RWPE2 (cell line): ENCODE measurements at places on chromosomes 1 and 21.

GRCh38 chr1:224730540-224730939 is 114.4 kb downstream of the CNIH3 start:
- no peak for DNase-seq

GRCh38 chr1:173328961-173329360 is 121.8 kb upstream of the TNFSF4 start:
- DNase-seq, result no peak

DNA sequence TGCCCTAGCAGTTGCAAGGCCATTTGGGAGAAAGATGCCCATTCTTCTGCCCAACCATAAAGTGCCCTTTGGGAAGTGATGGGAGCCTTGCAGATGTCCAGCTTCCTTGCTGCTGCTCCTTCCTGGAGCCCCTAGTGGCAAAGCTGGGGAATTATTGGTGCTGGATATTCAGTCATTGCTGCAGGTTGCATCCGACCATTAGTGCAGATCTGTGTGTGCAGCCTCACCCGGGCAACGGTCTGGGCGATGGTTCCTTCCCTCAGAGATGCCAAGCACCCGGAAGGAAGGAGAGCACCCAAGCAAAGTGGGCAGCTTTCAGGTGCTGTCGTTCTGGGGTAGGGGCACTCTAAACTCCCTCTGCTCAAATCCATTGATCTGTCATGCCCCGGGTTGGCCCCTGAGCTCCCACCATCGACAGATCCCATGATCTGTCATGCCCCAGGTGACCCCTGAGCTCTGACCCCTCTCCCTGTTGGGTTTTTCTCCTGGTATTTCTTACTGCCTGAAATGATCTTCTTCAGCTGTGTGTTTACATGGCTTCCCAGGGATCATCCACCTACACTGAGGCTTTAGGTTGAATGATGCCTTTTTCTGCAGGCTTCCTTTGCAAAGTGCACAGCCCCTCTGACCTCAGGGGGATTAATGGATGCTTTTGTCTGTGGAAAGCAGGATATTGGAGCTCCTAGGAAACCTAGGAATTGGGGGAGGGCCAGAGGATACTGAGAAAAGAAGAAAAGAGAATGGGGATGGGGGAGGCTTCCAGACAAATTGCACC is 467.5 kb downstream of the PTPRU start:
- no peak for DNase-seq

DNA sequence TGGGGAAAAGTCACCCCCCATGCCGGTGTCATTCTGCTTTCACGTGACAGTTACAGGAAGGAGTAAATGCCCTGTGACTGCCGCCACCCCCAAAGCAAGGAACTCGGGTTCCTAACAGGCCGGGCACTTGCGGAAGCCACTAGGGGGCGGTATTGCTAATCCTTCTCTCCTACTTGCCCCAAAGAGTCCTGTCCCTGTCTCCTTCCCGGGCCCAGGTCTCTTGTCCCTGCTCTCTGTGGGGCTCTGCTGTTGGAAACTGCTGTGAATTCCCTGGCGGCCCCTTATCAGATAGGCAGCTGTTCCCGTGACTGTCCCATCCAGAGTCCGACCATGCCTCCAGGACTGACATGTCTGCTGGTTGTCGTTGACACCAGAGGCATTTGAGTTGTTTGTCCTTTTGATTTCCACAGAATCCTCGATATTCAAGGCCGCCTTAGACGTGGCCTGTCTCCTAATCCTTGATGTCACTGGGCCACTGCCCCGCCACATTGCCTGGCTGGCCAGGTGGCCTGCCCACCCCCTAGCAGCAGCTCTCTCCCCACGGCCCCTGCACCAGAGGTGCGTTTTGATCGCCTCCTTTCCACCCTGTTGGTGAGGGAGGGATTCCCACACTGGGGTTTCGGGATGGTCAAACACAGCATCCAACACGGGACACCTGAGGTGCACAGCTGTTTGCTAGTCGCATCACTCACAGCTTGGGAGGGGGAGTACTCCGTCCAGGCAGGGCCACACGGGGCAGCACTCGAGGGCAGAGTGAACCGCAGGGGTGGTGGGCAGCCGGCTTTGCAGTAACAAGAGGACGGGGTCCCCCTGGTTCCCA is 37.3 kb downstream of the CHAF1B start:
- DNase-seq, result no peak

GRCh38 chr1:184567009-184567408 is 180.2 kb downstream of the C1orf21 start:
- no peak for DNase-seq

- DNase-seq, result no peak
These were observed 422.7 kb downstream of the MATN1 start for GRCh38 chr1:30300669-30301068.

DNA sequence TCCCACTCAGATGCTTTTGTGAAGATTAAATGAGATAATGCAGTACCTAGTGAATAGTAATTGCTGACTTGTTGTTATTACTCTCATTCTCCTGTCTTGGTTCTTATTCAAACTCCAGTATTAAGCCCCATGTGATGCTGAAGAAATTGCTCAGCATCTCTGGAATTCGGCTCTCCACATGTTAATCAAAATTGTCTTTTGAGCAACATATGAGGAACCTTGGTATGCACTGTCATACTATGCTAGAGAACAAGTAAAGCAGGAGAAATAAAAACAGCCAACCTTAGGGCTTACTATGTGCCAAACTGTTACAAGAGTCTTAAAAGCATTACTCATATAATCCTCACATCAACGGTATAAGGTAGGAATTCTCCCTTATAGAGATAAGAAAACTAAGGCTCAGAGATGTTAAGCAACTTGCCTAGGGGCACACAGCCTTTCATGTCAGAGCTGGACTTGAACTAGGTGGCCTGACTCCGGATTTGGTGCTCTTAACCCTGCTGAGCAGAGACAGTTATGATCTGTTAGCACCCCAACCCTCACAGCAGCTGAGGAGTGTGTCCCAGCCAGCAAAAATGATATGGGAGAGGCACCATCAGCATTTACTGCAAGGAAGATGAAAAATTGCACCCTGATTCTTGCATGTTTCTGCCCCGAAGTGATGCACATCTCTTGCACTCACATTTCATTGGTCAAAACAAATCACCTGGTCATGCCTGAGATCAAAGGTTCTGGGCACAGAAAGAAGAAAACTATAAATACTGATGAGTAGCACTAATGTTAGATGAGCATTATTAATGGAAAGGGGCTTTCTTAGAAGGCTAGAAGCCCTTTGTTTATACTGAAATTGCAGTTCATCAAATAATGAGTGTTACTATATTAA is 102.3 kb downstream of the OMA1 start:
- no peak for DNase-seq

DNA sequence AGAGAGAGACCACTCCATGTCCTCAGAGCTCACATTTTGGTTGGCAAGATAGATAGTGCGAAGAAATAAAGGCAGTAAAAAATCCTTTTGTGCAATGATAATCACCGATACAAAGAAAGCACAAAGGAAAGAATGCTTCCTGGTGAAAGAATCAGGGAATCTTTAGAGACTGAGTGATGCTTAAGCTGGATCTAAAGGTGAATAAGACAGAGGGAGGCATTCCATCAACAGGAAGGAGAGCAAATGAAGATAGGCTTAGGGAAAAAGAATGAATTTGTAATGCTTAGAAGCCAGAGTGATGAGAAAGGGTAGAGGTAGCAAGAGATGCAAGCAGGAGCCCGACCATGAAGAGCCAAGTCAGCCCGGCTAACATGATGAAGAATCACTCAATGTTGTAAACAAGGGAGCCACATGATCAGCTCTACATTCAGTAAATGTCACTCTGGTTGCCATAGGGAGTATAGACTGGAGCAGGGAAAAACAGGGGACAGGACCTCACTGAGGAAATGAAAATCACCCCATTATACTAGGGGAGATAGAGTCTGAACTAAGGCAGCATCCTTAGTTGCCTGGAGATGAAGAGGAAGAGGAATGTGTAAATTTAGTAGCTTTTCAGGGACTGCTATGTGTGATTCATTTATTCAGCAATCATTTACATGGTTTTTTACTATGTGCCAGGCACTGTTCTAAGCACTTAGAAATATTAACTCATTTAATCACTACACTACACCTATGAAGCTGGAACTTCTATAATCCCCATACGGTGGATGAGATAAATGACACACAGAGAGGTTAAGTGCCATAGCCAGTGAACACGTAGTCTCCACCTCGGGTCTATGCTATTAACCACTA is 402.6 kb upstream of the NFIA start:
- no peak for DNase-seq

GRCh38 chr1:58592522-58593134 is 15.6 kb upstream of the TACSTD2 start:
- peak; percentile 92 for DNase-seq

GRCh38 chr1:236800623-236801022 is 5.5 kb downstream of the MTR start:
- no peak for DNase-seq

- no peak for DNase-seq
These were observed 453.6 kb downstream of the LTN1 start for GRCh38 chr21:28538987-28539622.

GRCh38 chr1:225486856-225487255 is 59.0 kb upstream of the LBR start:
- no peak for DNase-seq

DNA sequence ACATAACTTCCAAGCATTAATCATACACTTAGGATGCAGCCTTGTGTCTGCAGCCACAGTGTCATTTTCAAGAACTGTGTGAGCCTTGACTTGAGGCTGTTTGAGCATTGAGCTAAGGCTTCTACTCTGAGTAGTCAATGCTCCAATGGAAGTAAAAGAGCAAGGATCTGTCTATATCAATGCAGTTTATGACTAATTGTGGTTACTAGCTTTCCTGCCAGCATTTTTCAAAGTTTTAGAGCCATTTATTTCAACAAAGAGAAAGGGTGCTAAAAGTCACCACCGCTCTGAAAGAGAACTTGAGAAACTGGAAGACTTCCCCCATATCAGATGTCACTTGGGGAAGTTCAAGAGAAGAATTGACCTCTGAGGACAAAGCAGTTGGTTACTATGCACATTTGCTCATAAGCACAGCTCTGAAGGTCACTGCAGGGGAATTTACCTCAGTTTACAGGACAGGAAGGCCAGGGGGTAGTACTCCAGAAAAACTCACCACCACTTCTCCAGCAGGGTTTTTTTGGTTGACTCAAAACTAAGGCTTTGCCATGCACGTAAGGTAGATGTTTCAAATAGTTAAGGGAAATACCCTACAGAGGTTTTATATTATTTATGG is 24.5 kb upstream of the RGS1 start:
- DNase-seq, result no peak
